Lung (tissue), 17 donors: ENCODE measurements at places on chromosomes 16 and 17. TPM values are rescaled to one million over a fixed set of nuclear protein-coding genes. Genes with fewer than 3 reads are reported as not detected.

COIL gene
- total RNA-seq: 9.9 TPM

TXNL4B gene
- total RNA-seq: 17.7 TPM

C17orf67 gene
- 1.6 TPM for total RNA-seq

APOH gene
- total RNA-seq: 3.9 TPM

CD300LG gene
- 1.1 TPM for total RNA-seq

CFAP97D1 gene
- 0.06 TPM for total RNA-seq

CRYBA1 gene
- total RNA-seq: not detected

DCAKD gene
- 26.7 TPM for total RNA-seq

CETP gene
- 8.4 TPM for total RNA-seq

C17orf50 gene
- total RNA-seq: not detected

RAMP2 gene
- 66.6 TPM for total RNA-seq

DNA sequence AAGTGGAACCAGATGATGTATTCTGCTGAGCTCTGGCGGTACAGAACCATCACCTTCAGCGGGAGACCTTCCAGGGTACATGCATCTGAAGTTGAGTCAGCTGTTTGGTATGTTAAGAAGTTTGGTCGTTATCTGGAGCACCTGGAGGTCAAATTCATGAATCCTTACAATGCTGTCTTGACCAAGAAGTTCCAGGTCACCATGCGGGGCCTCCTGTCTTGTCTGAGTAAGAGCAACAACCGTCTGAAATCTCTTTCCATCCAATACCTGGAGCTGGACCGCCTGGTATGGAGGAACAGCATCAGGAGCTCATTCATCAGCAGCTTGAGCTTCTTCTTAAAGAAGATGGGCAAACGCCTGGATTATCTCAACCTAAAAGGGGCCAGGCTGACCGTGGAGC, 4.0 kb downstream of the FBXO39 start:
- H3K27ac ChIP-seq: no peak overlapping the region
- no peak for DNase-seq
- H3K27me3 ChIP-seq: no peaks in the 10 kb centered on the region
- H3K4me3 ChIP-seq: no peak overlapping the region

- no peaks in the 10 kb centered on the region for H3K36me3 ChIP-seq
- DNase-seq: no peak
- H3K4me1 ChIP-seq: no peaks in the 10 kb centered on the region
These were observed 246.2 kb downstream of the STX8 start for GRCh38 chr17:9329251-9329921.

DNA sequence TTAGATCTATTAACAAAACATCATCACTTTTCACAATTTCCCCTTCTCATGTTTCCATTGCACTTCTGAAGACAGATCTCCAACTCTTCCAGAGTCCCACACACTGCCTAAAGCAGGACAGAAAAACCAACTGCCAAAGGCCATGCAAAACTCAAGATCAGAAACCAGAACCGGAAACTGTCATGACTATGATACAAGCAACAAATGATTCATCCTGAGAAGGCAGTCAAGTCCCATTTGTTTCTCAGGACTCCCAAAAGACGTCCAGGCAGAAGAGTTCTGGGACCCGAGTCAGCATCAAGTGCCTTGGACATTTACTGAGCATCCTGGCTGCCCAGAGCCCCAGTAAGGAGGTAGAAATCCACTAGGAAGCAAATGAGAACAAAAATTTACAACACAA, 38.8 kb downstream of the ERN1 start:
- no peak overlapping the region for H3K27ac ChIP-seq
- H3K27me3 ChIP-seq: no peaks in the 10 kb centered on the region
- DNase-seq: no peak
- peaks cover 8% of the 10 kb centered on the region for H3K4me1 ChIP-seq

DNA sequence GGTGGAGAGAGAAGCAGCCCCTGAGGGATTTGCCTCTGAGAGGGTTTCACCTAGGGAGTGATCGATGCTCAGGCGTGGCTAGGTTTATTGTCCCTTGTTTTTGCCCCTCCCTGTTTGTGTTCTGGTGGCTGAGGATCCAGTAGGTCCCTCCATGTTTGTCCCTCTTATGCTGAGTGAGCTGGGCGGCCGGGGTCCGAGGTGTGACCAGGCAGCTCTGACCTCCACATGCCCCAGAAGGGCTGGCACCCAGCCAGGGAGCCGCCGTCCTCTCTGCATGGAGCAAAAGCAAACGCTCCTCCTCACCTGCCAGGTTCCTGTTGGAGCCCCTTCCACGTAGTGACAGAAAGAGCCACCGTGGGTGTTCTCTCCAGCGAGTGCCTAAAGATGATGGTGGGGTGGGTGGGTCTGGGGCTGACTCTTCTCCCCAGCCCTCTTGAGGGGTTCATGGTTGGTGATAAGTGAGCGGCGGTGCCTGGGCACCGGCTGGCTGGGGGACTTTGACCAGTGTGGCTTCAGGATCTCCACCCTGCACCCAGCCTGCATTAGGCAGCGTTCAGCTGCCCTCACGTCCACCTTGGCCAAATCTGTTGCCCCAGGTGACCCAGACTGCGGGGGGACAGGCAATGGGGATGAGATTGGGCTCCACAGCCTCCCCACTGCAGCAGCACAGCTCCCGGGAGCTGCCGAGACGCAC, 14.1 kb upstream of the NUDT16L1 start:
- no peaks in the 10 kb centered on the region for H3K27me3 ChIP-seq
- H3K4me3 ChIP-seq: no peak overlapping the region
- H3K36me3 ChIP-seq: peaks cover 7% of the 10 kb centered on the region
- peak overlapping the region; percentile 38 for H3K27ac ChIP-seq
- DNase-seq: no peak

DNA sequence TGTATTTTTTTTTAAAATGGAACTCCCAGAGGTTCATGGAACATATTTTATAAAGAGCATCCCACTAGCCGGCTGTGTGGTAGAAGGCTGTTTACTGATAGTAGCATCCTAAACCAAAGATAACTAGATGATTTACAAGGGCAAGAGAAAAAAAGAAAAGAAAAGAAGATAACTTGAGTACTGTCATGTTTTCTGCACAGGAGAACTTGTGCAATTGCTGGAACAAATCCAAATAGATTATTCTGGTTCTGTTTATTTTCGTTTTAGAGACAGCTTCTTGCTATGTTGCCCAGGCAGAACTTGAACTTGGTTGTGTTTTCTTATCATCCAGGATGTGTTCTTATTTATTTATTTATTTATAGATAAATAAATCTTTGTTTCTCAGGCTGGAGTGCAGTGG, 20.9 kb upstream of the PPM1D start:
- H3K36me3 ChIP-seq: no peaks in the 10 kb centered on the region
- H3K27me3 ChIP-seq: no peaks in the 10 kb centered on the region
- H3K4me3 ChIP-seq: no peak overlapping the region
- peaks cover 13% of the 10 kb centered on the region for H3K4me1 ChIP-seq
- DNase-seq: peak; percentile 91

DNA sequence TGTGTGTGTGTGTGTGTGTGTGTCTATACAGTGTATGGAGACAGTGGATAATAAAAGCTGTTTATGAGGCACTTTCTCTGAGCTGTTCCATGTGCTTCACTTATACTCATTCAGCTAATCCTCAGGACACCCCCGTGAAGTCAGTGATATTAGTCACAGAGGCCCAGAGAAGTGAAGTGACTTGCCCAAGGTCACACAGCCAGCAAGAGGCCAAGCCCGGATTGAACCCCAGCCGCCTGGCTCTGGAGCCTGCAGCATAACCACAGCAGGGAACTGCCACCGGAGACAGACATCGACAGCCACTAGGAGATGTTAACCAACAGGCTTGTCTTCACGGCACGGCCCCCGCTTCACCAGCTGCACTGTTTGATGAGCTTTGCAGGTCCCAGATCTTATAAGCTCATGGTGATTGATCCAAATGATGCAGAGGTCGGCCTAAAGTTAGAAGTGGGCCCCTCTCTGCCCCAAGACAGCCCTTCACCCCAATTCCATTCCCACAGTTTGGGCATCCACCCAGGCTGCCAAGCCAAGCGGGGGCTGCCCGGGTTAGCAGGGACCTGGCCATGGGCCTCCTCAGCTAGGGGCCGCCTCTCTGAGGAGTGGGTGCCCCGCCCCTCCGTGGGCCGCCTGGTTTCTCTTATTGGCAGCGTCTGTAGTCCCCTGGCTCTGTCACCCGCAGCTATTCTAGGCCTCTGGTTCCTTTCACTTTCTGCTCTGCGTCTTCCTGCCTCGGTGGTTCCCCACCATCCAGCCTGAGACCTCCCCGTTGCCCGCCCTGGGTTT, 30.9 kb downstream of the SOCS1 start:
- H3K27ac ChIP-seq: peak overlapping the region; percentile 67
- no peaks in the 10 kb centered on the region for H3K4me1 ChIP-seq
- DNase-seq: peak; percentile 55
- H3K27me3 ChIP-seq: no peaks in the 10 kb centered on the region

DNA sequence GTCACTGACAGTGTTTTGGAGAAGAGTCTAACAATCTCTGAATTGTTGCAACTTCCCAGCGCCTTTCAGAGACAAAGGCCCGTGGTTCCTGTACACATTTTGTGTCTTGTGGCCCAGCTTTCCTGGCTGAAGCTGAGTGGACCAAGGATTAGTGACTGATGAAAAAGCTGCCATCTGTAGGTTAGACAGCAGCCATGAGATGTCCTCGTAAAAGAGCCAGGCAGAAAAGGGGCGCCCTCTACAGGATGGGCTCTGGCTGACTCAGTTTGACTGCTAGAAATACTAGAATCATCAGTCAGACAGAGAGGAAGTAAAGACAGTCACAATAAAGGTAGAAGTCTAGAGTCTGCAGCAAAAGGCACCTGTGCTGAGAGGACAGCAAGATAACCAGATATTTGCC, 26.5 kb upstream of the NF1 start:
- peak overlapping the region; percentile 53 for H3K27ac ChIP-seq
- peak; percentile 4 for DNase-seq
- no peaks in the 10 kb centered on the region for H3K36me3 ChIP-seq
- H3K27me3 ChIP-seq: no peaks in the 10 kb centered on the region

- no peaks in the 10 kb centered on the region for H3K4me1 ChIP-seq
- no peak for DNase-seq
- no peaks in the 10 kb centered on the region for H3K36me3 ChIP-seq
These were observed 4.5 kb downstream of the CD79B start for GRCh38 chr17:63927464-63928171.

- no peaks in the 10 kb centered on the region for H3K36me3 ChIP-seq
- H3K4me1 ChIP-seq: peaks cover 46% of the 10 kb centered on the region
- peak overlapping the region; percentile 98 for H3K27ac ChIP-seq
- no peak for DNase-seq
- H3K4me3 ChIP-seq: peak overlapping the region; percentile 68
These were observed 692 bp upstream of the SOCS1 start for GRCh38 chr16:11256661-11257130.

- H3K4me3 ChIP-seq: no peak overlapping the region
- peak; percentile 91 for DNase-seq
- H3K27me3 ChIP-seq: no peaks in the 10 kb centered on the region
- H3K4me1 ChIP-seq: peaks cover 5% of the 10 kb centered on the region
These were observed 151.5 kb downstream of the KCNJ2 start for GRCh38 chr17:70320673-70321345.

- H3K36me3 ChIP-seq: peaks cover 38% of the 10 kb centered on the region
- DNase-seq: no peak
- H3K27ac ChIP-seq: no peak overlapping the region
- no peaks in the 10 kb centered on the region for H3K4me1 ChIP-seq
- no peak overlapping the region for H3K4me3 ChIP-seq
These were observed 40.7 kb upstream of the SLC12A3 start for GRCh38 chr16:56824331-56824730.

GRCh38 chr16:84308120-84308519, 13.4 kb downstream of the WFDC1 start:
- no peak overlapping the region for H3K4me3 ChIP-seq
- H3K36me3 ChIP-seq: no peaks in the 10 kb centered on the region
- DNase-seq: peak; percentile 40
- H3K27me3 ChIP-seq: peaks cover 6% of the 10 kb centered on the region
- H3K4me1 ChIP-seq: no peaks in the 10 kb centered on the region

GRCh38 chr17:48553826-48554225, 8.9 kb upstream of the HOXB2 start:
- no peak overlapping the region for H3K27ac ChIP-seq
- H3K36me3 ChIP-seq: peaks cover 21% of the 10 kb centered on the region
- no peak overlapping the region for H3K4me3 ChIP-seq
- DNase-seq: no peak
- peaks cover 54% of the 10 kb centered on the region for H3K27me3 ChIP-seq

DNA sequence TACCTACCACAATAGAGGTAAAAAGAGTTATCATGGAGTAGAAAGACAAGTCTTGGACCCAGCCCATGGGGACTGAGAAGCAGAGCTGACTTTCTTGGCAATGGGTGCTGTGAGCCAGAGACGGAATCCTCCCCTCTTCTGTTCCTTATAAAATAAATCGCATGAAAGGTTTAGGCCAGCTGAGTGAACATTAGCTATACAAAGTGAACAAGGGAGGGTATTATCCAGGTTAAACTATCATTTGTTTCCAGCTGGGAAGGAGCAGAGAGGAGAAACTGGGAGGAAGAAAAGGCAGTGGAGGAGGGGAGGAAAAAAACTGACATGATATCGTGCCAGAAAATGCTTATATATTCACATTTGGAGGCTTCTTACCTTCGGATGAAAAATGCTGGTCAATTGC, 13.3 kb upstream of the PAFAH1B1 start:
- no peaks in the 10 kb centered on the region for H3K36me3 ChIP-seq
- no peak overlapping the region for H3K4me3 ChIP-seq
- H3K4me1 ChIP-seq: no peaks in the 10 kb centered on the region
- DNase-seq: no peak

DNA sequence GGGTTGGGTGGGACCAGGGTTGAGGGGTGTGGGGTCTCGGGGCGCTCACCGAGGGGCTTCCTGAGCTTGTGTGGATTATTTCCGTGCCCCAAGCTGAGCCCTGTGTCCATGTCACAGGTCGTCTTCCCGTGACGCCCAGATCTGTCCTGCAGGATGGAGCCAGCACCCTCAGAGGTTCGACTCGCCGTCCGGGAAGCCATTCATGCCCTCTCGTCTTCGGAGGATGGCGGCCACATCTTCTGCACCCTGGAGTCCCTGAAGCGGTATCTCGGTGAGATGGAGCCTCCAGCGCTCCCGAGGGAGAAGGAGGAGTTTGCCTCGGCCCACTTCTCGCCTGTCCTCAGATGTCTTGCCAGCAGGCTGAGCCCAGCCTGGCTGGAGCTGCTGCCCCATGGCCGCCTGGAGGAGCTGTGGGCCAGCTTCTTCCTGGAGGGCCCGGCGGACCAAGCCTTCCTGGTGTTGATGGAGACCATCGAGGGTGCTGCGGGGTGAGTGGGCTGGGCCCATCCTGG, 1.0 kb downstream of the TELO2 start:
- H3K27me3 ChIP-seq: no peaks in the 10 kb centered on the region
- H3K4me1 ChIP-seq: peaks cover 5% of the 10 kb centered on the region
- H3K36me3 ChIP-seq: peaks cover 30% of the 10 kb centered on the region
- peak overlapping the region; percentile 96 for H3K27ac ChIP-seq
- peak; percentile 50 for DNase-seq

DNA sequence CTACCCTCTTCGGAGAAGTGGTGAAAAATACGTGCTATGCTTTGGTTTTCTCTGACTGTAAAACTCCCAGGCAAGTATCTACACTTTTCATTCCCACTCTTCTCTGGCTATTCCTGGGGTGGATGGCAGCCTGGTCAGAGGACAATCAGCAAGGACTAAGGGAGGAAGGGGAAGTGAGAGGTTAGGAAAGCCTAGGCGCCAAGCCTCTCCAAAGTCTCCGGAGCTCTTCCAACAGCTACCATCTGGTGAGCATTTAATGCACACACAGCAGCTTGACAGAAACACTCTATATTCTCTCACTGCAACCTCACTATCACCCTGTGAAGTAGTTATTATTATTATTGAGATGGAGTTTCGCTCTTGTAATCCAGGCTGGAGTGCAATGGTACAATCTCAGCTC, 65.1 kb downstream of the WSCD1 start:
- peaks cover 5% of the 10 kb centered on the region for H3K27me3 ChIP-seq
- no peaks in the 10 kb centered on the region for H3K36me3 ChIP-seq
- H3K4me1 ChIP-seq: no peaks in the 10 kb centered on the region
- no peak overlapping the region for H3K27ac ChIP-seq
- no peak overlapping the region for H3K4me3 ChIP-seq
